Natural killer cell treated with Interleukin-12 subunit alpha and Interleukin-12 subunit beta and Interleukin-15 and Interleukin-18, amount 100 ng/mL, for 72 hours (primary cell): ENCODE measurements at places on chromosomes 12 and 14.

DNA sequence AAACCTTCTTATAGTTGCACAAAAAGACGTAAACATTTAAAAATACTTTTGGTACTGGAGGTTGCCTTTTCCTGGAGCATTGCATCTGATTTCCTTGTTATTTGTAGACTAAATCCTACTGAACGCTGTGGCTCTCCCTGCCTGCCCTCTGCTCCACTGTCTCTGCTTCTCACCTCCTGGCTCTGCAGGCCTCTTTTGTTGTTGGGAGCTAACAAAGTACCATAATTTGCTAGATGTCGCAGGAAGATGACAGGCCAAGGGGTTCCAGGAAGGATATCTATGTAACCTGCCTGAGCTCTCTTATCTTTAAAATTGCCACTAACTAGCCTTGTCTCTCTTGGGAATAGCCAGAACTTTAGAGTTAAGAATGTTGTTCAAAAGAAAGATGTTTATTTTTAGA lies 21.4 kb downstream of the SYNE2 start:
- no peak for DNase-seq

- DNase-seq: no peak
Measured at GRCh38 chr14:52951681-52952554, 1.1 kb upstream of the FERMT2 start.

- DNase-seq: no peak
Measured at GRCh38 chr12:119705182-119705581, 37.2 kb downstream of the PRKAB1 start.

GRCh38 chr14:58814466-58814865 lies 176.7 kb downstream of the DACT1 start:
- no peak for DNase-seq

GRCh38 chr12:45232756-45233372 lies 17.0 kb downstream of the ANO6 start:
- DNase-seq: no peak

DNA sequence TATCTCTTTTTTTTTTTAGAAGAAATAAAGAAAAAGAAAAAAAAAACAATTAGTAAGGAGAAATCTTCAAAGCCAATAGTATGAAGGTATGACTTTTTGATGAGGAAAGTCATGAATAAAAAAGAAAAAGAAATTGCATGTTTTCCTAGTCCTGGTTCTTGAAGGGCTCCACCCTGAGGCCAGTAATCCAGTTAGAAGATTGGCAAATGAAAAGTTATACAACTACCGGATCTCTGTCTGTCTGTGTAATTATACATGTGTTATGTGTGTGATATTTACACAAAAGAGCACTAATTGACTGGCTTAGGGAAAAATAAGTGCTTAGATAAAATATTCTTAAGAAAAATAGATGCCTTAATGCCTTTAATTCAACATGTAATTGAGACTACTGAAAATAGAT lies 28.4 kb downstream of the SDR9C7 start:
- DNase-seq: no peak

GRCh38 chr12:132228476-132229192 lies 84.4 kb downstream of the NOC4L start:
- peak; percentile 52 for DNase-seq

- DNase-seq: no peak
Measured at GRCh38 chr14:90730206-90730766, 85.9 kb downstream of the TTC7B start.

GRCh38 chr12:89203144-89203543 lies 149.2 kb downstream of the DUSP6 start:
- no peak for DNase-seq

- no peak for DNase-seq
Measured at GRCh38 chr14:65098586-65098985, 3.7 kb downstream of the MAX start.

DNA sequence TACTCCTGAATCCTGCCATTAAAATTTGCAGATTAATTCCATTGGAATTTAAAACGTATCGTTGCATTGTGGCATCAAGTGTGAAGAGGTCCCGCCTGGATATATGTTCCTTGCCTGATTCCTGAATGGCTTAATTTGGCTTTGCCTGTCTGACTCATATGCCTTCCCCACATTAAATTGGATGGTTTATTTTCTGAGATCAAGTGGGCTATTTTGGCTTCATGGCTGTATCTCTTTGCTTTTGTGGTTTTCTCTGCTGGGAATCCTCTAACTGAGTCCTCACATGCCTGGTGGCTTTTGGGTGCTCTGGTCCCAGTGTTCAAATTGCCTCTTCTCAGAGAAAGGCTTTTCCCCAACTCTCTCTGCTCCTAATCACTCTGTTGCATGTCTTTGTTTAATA lies 127.9 kb upstream of the DYRK2 start:
- no peak for DNase-seq

- DNase-seq: no peak
Measured at GRCh38 chr12:5915511-5915910, 29.5 kb downstream of the ANO2 start.

DNA sequence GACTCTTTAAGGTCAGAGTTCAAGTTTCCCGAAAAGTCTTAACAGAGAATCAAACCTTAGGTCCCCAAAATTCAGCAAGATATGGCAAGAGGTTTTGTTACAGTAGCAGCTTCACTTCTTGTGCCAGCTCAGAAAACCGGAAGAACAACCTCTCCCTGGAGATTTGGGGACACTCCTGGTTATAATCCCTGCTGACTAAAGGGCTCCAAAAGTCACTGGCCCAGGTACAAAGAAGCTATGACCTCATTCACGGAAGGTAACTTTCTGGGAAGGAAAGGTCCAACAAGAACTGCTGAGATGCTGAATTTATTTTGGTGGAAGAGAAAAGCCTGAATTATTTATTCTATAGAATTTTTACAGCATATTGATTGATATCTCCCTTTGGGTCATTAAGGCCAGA lies 55.6 kb upstream of the DIO2 start:
- DNase-seq: no peak

DNA sequence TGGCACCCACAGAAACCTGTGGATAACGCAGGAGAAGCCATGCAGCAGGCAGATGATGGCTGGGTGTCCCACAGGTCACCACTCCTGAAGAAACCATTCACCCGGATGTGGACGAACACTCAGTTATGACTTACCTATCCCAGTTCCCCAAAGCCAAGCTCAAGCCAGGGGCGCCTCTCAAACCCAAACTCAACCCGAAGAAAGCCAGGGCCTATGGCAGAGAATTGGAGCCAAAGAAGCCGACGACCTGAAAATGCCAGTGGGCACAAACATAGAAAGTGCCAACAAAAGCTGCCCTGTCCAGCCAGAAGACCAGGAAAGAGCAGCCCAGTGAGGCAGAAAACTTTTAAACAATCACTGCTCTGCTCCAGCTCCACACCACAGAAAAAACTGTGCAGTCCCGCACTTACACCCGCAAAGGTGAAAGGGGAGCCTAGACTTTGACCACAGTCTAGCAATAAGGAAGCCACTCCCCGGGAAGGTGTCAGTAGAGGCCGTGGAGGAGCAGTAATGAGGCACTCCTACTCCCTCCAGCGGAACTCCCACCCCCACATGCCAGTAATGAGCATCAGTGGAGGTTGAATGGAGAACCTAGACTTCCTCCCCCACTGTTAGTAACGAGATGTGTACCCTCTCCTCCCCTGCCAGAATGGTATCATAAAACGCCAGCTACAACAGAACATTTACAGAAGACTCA lies 6.0 kb upstream of the ACVRL1 start:
- no peak for DNase-seq

DNA sequence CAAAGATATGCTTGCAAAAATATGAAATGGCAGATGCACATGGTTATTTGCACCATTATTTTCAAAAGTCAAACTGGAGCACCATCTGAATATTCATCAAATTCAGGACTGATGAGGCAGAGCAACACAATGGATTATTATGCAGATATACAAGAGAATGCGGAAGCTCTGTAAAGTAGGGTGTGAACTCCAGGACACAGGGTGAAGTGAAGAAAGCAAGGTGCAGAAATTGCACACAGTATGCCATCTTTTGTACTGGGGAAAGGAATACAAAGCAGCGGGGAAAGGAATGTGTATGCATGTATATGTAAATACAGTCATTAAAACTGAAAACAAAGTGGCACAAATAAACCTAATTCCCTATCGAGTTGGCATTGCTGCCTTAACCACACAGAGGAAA lies 22.7 kb upstream of the CLEC4E start:
- DNase-seq: no peak

DNA sequence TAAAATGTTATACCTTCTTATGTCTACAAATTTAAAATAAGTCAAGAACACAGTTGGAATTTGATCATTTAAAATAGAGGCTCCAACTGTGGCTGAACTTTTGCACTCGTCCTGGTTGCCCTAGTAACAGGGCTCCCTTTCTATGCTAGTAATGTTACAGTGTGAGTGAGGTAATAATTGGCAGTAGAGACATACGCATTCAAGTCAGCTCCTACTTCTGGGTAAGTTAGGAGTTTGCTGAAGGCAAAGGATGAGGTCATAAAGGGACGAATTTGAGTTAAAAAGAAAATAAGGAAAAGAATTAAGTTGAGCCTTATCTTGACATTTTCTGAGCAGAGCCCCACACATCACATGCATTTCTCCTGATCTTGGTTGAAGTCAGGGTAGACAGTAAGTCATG lies 129.1 kb downstream of the TMEM117 start:
- DNase-seq: no peak

DNA sequence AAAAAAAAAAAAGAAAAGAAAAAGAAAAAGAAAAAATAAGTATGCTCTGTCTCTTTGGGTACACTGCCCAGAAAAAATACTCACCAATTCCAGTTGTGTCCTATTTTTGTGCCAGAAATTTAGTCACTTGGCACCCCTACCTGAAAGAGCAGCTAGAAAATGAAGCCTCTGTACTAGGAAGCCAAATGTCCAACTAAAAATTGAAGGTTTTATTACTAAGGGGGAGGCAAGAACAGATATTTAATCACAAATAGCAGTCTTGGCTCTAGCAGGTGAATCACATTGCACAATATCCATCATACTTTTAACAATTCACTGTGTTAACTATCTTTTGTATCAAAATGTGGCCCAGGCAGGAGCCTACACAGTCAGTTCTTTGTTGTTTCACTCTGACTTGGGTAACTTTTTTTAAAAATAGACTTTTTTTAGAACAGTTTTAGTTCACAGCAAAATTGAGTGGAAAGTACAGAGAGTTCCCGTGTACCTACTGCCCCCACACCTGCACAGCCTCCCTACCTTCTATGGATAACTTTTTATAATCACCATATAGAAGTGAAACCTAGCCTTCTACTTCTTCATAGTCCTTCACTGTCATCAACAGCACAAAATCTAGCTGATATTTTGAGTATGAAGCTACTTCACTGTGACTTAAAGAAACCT lies 87.1 kb upstream of the ATF7IP start:
- DNase-seq: no peak

- no peak for DNase-seq
Measured at GRCh38 chr12:118959985-118960560, 21.3 kb upstream of the SRRM4 start.

DNA sequence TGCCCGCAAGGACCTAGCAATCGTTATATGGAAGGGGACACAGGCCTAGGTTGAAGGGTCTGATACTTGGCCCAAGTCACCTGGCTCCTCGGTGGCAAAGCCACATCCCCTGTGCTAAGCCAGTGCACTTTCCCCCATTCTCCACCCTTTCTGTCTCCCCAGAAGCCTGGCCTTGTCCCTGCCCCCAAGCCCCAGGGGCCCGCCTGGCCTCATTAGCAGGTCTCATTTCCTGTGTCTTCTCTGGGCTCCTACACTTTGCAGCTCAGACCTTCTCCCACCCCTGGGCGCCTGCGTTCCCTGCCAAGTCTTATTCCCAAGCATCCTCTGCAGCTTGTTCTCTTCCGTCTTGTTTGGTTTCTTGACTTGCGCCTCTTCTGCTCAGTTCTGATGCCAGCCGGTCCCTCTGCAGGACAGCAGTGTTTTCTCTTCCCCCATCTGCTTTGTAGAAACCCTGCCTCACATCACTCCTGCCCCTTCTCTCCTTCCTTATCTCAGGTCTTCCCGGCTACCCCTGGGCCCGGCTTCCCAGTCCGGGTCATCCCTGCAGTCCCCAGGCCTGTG lies 66.7 kb downstream of the SLC24A4 start:
- no peak for DNase-seq
